ENCODE measurements at places on chromosomes 4 and X. TPM values are rescaled to one million over a fixed set of nuclear protein-coding genes. Genes with fewer than 3 reads are reported as not detected.

DNA sequence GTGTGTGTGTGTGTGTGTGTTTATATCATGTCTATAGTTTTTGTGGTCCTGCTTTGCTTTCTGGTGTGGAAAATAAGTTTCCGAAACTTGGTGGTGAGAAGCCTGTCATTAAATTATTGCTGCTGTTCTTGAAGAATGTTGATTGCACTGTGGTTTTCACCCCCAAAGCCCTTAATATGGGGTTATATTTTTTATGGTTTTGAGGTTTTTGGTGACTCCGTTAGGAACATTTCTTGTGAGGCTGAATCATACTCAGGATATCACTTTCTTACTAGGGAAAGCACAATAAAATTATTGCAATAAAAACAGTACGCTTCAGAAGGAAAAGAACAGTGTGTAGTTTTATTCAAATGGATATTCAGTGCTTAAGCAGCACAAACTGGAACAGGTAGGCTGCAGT is 539.1 kb upstream of the MAGEB18 start:
- no peak for DNase-seq

- no peak for DNase-seq
Observed at GRCh38 chr4:181939199-181939945, 303.8 kb upstream of the TENM3 start.

- DNase-seq, result no peak
Observed at GRCh38 chrX:110338935-110339334, 19.7 kb upstream of the RTL9 start.

Gene PRRG3
- polyA plus RNA-seq, result 6.8 TPM

GRCh38 chrX:38318606-38319005 is 8.7 kb downstream of the RPGR start:
- DNase-seq, result no peak

DNA sequence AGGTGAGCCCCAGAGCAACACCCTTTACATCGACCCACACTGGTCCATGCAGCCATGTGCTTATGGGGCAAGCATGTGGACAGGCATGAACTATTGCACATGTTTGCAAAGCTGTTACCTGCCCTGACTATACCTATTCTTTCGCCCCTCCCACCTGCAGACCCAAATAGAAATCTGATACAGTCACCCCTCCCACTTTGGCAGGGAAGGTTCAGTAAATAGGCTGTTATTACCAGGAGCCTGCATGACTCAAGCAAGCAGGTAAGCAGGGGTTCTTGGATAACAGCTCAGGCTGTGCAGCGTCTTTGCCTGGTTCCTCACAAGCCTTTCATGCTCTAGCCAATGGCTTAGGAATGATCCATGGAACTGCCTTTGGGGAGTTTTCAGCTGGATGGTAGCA is 122.7 kb upstream of the DIPK2B start:
- no peak for DNase-seq

Gene KLHL4
- 5.5 TPM for polyA plus RNA-seq

Gene CLDN22
- polyA plus RNA-seq, result 1.0 TPM

- no peak for DNase-seq
Observed at GRCh38 chr4:184237612-184238011, 19.9 kb upstream of the ENPP6 start.

Gene HTRA3
- polyA plus RNA-seq, result 9.6 TPM

GRCh38 chr4:26815199-26815598 is 45.4 kb upstream of the STIM2 start:
- DNase-seq, result no peak

DNA sequence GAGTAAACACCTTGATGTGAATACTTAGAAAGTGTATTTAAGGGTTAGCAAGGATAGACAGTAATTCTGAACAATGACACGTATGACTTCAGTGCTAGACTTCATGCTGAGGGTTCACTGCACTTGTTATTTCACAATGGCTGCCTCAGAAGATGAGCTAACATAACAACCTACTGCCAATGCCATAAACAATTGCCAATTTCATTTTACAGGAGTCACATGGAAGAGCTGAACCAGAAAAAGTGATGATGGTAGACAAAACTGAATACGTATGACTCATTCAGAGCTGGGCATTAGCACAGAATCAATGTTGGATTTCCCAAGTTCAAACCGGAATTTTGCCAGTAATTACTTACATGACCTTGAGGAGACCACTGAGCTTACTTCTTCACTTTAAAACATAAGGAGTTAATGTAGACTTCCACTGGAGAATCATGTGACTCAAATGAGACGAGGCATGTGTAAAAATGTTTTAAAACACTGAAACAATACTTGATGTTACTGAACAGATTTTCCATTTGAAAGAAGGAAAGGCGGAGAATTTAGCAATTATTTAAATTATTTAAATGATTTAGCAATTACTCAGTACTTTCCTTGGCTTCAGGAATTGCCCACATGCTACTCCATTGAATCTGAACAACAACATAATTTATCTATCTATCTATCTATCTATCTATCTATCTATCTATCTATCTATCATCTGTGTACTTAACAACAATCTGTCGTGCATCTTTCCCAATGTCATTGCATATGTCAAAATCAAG is 868.5 kb upstream of the SLIT2 start:
- DNase-seq, result no peak

- no peak for DNase-seq
Observed at GRCh38 chr4:128782076-128782715, 27.3 kb upstream of the JADE1 start.

- no peak for DNase-seq
Observed at GRCh38 chr4:2058264-2059045, 672 bp upstream of the NAT8L start.

Gene ELOVL6
- 35.3 TPM for polyA plus RNA-seq

DNA sequence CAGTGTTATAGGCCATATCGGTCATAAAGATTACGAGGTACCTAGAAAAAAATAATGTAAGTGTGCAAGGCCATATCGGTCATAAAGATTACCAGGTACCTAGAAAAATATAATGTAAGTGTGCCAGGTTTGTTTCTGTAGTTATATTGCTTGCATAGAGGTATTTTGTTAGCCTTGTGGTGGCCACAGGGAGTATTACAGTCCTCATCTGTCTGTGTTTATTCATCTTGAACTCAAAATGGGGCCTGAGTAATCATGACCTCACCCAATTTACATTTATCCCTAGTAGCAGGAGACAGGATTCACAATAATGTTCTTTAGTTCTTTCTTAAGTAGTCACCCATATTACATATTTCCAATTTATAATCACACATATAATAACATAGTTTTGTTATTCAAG is 459.7 kb downstream of the MID1IP1 start:
- DNase-seq, result no peak

GRCh38 chr4:52657618-52658501 is 1.2 kb downstream of the USP46 start:
- DNase-seq, result peak; percentile 78

- DNase-seq, result no peak
Observed at GRCh38 chr4:8250227-8250626, 19.3 kb upstream of the HTRA3 start.

DNA sequence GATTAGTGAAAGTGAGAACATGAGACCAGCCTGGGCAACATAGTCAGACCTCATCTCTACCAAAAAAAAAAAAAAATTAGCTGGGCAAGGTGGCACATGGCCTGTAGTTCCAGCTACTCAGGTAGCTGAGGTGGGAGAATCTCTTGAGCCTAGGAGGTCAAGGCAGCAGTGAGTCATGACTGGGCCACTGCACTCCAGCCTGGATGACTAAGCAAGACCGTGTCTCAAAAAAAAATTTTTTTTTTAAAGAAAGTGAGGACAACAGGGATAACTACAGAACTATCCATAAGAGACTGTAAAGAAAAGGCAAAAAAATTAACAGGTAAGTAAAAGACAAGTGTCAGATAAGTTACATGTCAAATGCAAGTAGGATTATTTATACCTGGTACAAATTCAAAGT is 13.5 kb upstream of the SPP1 start:
- DNase-seq, result no peak

DNA sequence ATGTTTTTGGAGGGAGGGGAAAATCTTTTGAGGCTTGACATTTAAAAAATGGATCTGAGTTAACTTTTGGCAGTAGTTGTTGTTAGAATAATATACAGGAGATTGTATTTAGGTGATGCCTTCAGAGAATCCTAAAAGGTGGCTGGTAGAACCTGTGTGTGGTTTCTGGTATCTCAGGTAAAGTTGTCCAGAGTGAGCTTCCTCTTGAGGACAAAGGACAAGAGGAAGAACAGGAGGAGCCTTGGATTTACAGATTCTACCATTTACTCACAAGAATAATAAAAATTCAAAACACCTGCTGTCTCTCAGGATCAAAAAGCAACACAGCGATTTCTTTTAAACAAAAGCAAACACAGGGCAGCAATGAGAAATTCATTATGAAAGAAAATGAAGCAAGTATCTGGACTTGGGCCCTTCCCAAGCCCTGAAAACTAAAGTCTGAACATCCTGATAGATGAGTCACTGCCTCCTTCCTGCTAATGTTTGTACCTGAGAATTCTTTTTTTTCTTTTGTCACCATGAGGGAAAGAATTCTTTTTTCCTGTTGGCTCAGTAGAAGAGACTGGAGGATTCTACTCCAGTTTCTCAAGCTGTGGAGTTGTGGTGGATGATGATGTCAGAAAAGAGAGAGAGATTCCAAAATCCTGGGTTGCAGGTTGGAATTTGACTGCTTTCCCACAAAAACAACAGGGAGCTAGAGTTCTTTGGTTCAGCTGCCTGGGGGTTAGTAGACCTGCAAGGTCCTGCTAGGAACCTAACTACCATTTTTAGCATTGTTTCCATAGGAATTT is 31.5 kb upstream of the RAPGEF2 start:
- no peak for DNase-seq

Gene VCX3B
- polyA plus RNA-seq, result 0.90 TPM

DNA sequence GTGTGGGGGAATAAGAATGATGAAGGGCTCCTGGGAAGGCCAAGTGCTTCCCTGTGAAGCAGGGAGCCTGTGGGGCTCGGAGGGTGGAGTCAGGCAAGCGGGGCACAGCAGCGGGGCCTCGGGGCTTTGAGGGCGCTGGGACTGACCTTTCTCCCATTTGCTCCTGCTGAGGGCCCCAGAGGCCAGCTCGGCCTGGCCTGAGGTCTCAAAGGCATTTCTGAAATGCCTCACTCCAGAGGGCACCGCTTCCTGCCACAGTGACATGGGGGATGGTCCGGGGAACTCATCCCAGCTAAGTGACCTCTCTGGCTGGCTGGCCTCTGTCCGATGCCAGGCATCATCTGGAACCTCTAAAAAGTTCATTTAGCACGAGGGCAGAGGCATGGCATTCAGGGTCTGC is 98.8 kb upstream of the STX18 start:
- no peak for DNase-seq

- DNase-seq, result no peak
Observed at GRCh38 chr4:107380836-107381438, 339.1 kb downstream of the PAPSS1 start.

Gene MAPK10
- polyA plus RNA-seq, result 80.2 TPM

DNA sequence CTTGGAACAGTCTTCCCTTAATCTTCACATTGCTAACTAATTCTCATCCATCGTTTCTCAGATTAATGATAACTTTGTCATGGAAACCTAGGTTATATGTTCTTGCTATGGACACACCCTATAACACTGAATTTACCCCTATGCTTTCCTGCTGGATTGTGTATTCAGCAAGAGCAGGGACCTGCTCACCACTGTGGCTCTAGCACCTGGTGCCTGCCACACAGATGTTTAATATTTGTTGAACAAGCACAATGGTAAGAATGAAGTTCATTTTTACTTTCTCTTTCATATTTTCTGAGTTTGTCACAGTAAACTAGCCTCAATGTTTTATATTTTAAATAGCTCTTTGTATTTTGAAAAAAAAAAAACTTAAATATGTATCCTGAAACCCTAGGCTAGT is 734.0 kb upstream of the DIAPH2 start:
- DNase-seq, result no peak

DNA sequence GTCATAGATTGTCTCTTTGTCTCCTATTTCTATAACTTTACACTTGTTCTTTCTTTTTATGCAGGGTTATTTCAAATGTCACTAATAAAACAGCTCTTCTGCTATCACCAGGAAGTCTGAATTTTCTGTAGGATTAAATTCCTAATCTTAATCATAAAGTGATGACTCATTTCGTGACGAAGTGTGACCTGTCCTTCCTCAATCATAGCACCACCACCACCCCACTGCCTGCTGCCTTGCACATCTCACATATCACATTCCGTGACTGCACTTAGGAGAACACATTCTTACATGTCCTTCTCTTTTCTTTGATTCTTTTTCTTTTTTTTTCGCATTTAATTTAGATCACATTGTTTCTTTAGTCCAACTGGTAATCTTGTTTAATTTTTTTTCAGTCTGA is 57.7 kb upstream of the UGT2B7 start:
- no peak for DNase-seq

DNA sequence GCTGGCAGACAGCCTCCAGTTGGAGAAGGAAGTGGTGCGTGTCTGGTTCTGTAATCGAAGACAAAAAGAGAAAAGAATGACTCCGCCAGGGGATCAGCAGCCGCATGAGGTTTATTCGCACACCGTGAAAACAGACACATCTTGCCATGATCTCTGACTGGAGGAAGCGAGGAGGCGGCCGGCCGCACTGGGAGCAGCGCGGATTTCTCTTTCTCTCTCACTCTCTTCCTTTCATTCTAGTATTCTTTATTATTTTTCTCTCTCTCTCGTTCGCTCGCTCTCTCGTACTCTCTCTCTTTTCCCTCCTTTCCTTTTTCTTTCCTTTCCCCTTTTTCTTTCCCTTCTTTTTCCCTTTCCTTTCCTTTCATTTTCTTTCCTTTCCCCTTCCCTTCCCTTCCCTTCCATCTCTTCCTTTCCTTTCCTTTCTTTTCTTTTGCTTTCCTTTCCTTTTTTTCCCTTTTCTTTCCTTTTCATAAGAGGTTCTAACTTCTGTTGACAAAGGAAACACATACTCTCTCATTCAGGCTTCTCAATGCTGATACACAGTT is 1.2 kb downstream of the POU3F4 start:
- DNase-seq, result no peak

DNA sequence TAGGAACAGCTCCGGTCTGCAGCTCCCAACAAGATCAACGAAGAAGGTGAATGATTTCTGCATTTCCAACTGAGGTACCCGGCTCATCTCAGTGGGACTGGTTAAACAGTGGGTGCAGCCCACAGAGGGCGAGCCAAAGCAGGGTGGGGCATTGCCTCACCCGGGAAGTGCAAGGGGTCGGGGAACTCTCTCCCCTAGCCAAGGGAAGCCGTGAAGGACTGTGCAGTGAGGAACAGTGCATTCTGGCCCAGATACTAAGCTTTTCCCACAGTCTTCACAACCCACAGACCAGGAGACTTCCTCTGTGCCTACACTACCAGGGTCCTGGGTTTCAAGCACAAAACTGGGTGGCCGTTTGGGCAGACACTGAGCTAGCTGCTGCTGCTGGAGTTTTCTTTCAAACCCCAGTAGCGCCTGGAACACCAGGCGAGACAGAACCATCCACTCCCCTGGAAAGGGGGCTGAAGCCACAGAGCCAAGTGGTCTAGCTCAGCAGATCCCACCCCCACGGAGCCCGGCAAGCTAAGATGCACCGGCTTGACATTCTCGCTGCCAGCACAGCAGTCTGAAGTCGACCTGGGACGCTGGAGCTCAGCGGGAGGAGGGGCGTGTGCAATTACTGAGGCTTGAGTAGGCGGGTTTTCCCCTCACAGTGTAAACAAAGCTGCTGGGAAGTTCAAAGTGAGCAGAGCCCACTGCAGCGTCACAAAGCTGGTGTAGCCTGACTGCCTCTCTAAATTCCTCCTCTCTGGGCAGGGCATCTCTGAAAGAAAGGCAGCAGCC is 84.6 kb downstream of the THOC2 start:
- peak; percentile 72 for DNase-seq

Gene LARP1B
- polyA plus RNA-seq, result 22.9 TPM

- DNase-seq, result no peak
Observed at GRCh38 chr4:151415978-151416377, 7.0 kb downstream of the FHIP1A start.

Gene ZCCHC12
- polyA plus RNA-seq, result 0.97 TPM

Gene CSN3
- not detected for polyA plus RNA-seq

Gene MTMR8
- 2.8 TPM for polyA plus RNA-seq

Measured in renal pelvis (tissue), 12 donors.